ENCODE measurements at places on chromosomes 1 and 21.

DNA sequence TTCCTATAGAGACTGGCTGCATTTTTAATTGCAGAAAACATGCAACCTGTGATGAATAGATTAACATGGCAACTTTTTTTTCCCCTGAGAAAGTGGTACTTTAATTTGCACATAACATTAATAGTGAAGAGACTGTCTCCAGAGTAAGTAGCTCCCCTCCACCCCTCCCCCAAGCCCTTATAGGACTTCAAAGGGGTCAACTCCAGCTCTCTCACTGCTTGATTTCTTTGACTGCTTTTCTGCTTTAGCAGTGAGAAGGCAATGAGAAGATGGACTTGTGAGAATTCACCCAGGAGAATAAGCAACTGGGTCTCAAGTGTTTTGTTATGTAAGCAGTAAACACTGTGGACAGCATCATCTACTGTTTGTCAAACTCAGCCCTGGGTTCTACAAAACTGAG lies 355.0 kb downstream of the CAMTA1 start:
- no peak for DNase-seq

GRCh38 chr1:232765542-232765941 lies 39.7 kb upstream of the MAP10 start:
- DNase-seq = no peak

GRCh38 chr1:145696630-145696960 lies 10.6 kb downstream of the PDZK1 start:
- no peak for DNase-seq

DNA sequence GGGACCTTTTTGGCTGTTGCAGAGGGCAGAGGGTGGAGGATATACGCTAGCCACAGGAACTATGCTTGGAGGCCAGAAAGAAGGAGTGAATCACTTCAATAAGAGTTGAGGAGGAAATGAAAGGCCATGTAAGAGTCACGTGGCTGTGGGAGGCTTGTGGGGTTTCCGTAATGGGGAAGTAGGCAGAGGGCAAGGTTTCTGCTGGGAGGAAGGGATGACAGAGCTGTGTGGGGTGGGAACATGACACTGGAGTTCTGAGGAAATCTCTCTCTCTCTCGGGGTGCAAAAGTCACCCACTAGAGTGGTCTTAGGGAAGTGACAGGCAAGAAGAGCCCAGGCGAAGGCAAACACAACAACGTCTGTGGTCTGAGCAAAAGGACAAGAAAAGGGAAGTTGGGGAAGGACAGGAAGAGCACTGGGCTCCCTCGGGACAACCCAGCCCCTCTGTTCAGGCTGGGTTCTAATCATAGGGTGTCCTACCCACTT lies 3.9 kb upstream of the CD1C start:
- peak; percentile 7 for DNase-seq

DNA sequence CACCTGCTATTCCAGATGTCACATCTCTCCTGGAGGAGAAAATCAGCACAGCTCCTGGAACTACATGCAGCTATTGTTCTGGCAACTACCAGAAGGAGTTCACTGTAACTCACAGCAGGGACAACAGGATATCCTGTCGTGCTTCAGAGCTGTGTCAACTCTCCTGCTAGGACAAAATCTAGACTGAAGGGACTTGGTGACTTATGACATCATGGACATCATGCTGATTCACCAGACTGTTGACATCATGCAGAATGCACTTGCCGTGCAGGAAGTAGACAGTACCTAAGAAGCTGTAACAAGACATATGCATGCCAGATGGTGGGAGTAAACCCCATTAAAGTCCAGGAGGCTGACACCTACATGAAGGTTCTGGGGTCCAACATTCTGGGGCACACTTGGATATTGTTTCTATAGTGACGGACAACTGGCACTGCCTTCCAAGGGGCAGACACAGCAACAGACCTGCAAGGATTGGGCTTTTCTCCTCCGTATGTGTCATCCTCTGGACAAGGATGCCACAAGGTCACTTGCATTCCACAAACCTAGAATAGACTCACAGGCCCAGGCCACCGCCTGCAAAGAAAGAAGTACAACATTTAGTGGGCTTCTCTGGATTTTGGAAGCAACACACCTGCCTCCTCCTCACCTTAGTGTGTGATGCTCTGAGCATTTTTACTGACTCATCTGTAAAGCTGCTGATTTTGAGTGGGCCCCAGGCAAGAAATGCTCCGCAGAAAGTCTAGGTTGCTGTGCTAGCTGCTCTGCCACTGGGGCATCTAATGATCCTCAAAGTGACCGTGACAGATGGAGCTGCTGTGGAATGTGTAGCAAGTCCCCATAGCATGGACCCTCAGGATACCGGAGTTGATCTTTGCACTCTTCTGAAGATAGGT lies 249.2 kb downstream of the MATN1 start:
- DNase-seq = no peak

- no peak for DNase-seq
These were observed 130.0 kb upstream of the KCNJ15 start for GRCh38 chr21:38126666-38127303.

DNA sequence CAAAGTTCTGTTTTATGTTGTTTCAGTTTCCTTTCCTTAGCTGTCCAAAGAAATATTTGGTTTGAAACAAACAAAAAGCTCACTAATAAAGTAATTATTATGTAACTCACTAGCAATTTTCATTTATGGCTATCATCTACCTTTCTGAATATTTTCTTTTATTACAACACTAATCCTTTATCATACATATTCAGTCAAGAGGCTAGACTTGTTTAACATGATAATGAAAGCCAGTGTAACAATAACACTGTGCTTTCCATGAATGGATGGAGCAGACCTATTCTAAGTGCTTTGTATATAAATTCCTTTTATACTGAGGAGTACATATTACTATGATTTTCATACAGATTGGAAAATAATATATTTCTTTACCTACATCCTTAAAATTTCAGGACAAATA lies 972.8 kb upstream of the ADGRL4 start:
- no peak for DNase-seq

GRCh38 chr21:43590194-43590593 lies 69.1 kb downstream of the HSF2BP start:
- no peak for DNase-seq
